ENCODE measurements at places on chromosomes 7 and 10.
A peak's percentile ranks its signal among the peaks of the same experiment; 100 is the strongest.

GRCh38 chr10:112536663-112537062 is 89.6 kb downstream of the VTI1A start:
- DNase-seq = no peak

DNA sequence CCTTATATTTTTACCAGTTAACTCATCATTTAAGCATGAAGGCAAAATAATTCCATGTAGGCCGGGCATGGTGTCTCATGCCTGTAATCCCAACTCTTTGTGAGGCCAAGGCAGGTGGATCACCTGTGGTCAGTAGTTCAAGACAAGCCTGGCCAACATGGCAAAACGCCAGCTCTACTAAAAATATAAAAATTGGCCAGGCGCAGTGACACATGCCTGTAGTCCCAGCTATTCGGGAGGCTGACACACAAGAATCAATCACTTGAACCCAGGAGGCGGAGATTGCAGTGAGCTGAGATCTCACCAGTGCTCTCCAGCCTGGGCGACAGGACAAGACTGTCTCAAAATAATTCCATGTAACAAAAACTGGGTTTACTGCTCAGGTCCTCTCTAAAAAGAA is 18.3 kb downstream of the HNRNPA2B1 start:
- DNase-seq = no peak

- DNase-seq = no peak
Measured at GRCh38 chr7:121322460-121322859, 6.3 kb upstream of the WNT16 start.

- DNase-seq = no peak
Measured at GRCh38 chr10:107434201-107434600, 269.7 kb upstream of the SORCS1 start.

DNA sequence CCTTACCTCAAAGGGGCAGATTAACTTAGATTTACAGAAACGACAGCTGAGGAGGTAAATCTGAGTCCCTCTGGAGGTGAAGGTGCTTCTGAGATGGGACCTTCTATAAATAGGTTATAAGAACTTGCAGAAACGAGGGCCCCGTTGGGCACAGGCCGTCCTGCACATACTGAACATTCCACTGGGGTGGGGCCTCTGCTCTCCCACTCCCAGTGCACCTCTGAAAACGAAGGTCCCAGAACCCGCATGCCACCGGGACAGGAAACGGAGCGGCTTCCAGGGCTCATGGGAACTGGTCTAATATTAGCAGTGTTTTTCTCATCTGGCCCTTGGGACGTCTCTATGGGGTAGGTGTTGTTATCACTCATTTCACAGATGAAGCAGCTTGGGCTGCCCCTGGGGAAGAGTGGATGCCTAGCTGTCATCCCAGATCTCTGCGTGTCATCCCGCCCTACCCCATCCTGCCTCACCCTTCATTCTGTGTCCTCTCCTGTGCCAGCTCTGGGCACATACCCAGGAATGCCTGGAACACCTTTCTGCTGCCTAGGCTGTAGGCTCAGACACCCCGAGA is 19.6 kb downstream of the C10orf62 start:
- DNase-seq = no peak

- DNase-seq = peak; percentile 69
Measured at GRCh38 chr7:2530071-2530987, 10.8 kb downstream of the LFNG start.

- no peak for DNase-seq
Measured at GRCh38 chr10:63584725-63585035, 63.5 kb downstream of the REEP3 start.

DNA sequence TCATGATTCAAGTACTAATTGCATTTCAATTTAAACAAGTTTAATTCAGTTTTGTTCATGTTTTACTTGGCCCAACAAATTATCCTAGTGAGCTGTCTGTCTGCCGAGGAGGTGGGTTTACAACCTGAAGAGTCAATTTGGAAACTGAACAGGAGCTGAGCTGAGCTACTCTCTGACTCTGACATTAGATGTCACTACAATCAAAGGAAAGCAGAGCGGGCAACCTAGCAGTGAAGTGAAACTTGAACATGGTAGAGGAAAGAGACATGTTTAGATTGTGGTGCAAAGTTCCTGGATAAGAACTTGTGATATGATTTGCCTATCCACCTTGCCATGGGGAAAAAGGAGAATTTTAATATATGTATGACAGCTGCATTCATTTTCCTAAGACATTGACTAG is 9.6 kb upstream of the AGR3 start:
- DNase-seq = no peak

DNA sequence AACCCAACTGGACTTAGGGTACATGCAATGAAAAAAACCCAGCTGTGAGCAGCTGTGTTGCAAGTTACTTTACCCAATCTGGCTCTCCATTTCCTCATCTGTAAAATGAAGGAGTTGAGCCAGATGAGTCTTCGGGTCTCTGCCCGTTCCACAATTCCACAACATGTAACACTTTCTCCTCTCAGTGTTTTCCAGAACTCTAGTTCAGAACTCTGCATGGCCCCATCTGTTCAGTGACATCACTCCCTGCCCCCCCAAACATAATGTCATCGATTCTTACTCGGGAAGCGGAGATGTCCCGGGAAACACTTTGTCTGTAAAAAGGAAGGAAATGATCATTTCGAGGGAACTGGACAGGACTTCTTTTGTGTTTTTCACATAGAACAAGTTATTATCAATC is 2.5 kb downstream of the SH3PXD2A start:
- DNase-seq = no peak

GRCh38 chr10:84783386-84783785 is 455.0 kb downstream of the CCSER2 start:
- no peak for DNase-seq

GRCh38 chr10:20977300-20977699 is 80.2 kb upstream of the NEBL start:
- DNase-seq = no peak

DNA sequence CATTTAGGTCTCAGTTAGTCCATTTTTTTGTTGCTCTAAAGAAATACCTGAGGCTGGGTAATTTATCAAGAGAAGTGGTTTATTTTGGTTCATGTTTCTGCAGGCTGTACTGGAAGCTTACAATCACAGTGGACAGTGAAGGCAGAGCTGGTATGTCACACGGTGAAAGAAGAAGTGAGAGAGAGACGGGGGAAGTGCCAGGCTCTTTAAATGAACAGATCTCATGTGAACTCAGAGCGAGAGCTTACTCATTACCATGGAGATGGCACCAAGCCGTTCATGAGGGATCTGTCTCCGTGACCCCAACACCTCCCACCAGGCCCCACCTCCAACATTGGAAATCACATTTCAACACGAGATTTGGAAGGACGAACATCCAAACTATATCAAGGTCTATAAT is 18.9 kb upstream of the PNLIPRP3 start:
- DNase-seq = no peak

- DNase-seq = no peak
Measured at GRCh38 chr7:105101864-105102263, 87.9 kb downstream of the KMT2E start.

- no peak for DNase-seq
Measured at GRCh38 chr7:25358926-25359325, 130.6 kb upstream of the NPVF start.

DNA sequence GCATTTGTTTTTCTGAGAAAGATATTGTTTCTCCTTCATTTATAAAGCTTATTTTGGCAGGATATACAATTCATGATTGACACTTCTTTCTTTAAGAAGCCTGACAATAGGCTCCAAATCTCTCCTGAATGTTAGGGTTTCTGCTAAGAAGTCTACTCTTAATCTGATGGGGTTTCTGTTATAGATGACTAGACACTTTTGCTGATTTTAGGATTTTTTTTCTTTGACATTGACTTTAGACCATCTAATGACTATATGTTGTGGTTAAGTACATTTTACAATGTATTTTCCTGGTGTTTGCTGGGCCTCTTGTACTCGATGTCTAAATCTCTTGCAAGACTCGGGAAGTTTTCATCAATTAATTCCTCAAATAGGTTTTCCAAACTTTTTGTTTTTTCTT is 321.8 kb upstream of the SMIM30 start:
- DNase-seq = no peak

DNA sequence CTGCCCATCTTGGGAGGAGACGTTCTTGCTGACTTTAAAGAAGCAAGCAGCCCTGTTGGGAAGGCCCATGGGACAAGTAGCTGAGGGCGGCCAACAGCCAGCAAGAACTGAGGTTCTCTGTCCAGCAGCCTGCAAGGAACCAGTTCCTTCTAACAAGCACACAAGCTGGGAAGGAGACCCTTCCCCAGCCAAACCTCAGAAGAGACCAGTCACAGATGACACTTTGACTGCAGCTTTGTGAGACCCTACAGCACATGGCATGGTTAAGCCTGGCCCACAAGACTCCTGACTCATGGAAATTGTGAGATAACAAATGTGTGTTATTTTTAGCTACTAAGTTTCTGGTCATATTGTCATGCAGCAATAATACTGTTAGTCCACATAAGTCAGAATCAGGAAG is 99.9 kb downstream of the PRLHR start:
- no peak for DNase-seq

DNA sequence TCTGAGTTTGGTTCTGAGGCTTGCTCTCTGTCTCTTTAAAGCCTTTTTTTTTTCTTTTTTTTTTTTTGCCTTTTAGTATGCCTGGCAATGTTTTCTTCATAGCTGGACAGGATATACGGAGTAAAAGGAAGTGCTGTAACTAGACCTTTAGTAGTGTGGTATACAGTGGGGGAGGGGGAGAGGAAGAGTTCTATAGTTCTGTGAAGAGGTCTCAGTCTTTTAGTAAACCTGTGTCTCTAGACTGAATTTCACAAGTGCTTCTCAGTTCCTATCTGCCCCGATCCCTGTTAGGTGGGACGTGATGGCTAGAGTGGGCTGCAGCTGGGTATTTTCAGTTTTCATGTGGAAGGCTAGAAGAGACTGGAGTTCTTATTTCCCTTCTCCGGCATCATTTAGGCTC is 3.1 kb upstream of the ABCC2 start:
- no peak for DNase-seq

- no peak for DNase-seq
Measured at GRCh38 chr7:156764016-156764669, 123.6 kb downstream of the RNF32 start.

GRCh38 chr10:23818484-23818883 is 379.6 kb downstream of the OTUD1 start:
- no peak for DNase-seq

DNA sequence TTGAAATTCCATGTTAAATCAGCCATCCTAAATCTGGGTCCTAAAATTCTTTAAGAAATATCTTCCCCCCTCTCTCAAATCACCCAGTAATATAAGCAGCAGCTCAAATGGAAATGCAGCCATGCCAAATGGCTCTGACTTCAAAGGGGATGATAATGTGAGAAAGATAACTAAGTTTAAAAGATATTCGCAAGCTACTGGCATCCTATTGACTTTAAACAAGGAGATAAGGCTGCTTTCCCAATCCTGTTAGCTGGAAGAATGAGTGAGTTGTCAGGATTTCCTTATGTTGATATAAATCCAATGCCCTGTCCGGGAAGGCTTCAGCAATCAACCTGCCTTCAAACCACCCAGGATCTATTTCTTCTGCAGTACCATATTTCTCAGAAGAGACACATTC is 172.0 kb downstream of the FANK1 start:
- DNase-seq = no peak

- no peak for DNase-seq
Measured at GRCh38 chr7:17506095-17506494, 207.6 kb downstream of the AHR start.

DNA sequence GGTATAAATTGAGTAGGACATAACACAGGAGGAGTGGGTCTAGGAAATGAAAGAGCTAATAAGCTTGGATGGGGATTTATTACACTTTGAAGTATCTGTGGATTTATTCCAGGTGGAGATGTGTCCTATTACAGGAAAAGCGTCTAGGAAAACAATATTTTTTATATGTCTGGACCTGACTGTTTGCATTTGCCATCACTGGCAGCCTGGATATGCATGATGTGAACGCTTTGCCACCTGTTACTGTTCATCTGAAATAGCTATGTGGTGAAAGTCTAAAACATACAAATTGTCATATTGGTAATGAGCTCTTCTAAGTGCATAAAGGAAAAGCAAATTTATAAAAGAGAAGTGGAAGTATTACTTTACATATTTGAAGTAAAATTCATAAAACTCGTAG is 31.6 kb upstream of the AGMO start:
- no peak for DNase-seq

DNA sequence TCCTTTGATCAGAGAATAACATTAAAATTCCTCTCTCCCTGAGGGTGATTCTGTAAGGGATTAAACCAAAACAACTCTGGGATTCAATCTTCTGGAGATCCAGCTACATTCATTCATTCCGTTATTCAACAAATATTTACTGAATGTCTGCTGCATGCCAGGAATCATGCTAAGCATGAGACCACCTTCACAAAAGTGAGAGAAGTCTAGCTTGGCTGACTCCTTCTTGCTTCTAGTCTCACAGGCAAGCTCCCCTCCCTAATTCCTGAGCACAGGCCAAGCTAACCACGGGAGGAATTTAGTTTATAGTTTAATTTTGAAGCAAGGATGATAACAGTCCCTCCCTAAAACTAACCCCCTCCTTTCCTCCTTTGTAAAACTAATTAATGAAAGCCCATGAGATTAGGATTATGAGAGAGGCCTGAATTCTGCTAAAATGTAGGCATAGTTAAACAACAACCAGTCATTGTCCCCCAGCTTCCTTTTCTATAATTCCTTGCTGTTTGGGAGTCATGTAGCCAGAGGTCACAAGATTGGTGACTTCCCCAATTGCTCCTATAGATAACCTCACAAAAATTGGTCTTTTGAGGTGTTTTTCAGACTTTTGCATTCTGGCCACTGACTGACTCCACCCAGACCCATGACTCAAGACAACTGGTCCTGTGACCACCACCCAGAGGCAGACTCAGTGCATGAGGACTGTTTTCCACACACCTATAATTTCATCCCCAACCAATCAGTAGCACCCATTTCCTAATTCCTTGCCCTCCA is 113.5 kb downstream of the ITGB8 start:
- DNase-seq = no peak

DNA sequence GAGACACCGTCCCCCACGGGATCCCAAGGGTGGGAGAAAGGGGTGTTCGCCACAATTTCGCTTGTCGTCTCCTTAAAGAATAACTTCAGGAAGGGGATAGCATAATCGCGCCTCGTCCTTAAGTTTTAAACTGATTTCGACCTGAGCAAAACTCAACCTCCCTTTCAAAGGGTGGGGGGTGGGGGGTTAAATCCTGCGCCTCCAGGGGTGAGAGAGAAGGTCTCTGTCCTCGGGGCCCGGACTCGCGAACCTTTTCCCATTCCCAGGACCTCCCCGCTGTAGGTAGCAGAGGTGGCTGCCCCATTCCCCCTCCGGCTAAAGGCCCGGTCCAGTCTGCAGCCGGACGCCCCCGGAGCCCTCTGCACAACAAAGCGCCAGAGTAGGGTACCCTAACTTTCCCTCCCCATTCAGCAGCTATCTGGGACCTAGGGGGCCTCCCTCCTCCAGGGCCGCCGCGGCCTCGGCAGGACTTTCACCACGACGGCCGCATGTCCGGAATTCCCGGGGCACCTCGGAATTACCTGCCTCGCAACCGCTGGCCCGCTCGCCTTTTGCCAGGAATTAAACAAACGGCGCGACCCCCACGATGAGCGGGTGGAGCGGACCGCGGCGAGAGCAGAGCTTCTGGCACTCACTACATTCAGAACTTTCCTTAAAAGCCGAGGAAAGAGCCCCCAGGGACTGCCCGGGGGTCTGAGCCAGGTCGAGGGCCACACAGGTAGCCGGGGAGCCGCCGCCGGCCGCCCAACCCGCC is 1.7 kb downstream of the CDK6 start:
- no peak for DNase-seq

- DNase-seq = no peak
Measured at GRCh38 chr7:94289071-94289470, 105.6 kb upstream of the COL1A2 start.
